A549 treated with dexamethasone at 1 μM for 4 hours (cell line): ENCODE measurements at places on chromosomes 5 and 9. TPM values are rescaled to one million over a fixed set of nuclear protein-coding genes. Genes with fewer than 3 reads are reported as not detected.

Gene FAM81B
- total RNA-seq, result not detected in 5 replicates

Gene C1QTNF2
- total RNA-seq, result 0.08 to 0.16 TPM (median 0.09 TPM) in 5 replicates

Gene NOP16
- 121 to 129 TPM (median 127 TPM) in 5 replicates for total RNA-seq

Gene C9orf40
- total RNA-seq, result 7.8 to 12.4 TPM (median 11.5 TPM) in 5 replicates

Gene INIP
- 18.3 to 22.0 TPM (median 18.7 TPM) in 5 replicates for total RNA-seq

Gene GLRA1
- not detected in 5 replicates for total RNA-seq

Gene CFAP77
- 0.05 to 0.22 TPM (median 0.07 TPM) in 3 of 5 replicates, not detected in the others for total RNA-seq

Gene SLC25A2
- not detected in 5 replicates for total RNA-seq

Gene PCA3
- not detected in 5 replicates for total RNA-seq

Gene SLC34A3
- total RNA-seq, result 0.05 to 0.11 TPM (median 0.06 TPM) in 5 replicates

Gene C9orf50
- total RNA-seq, result 0.08 to 0.18 TPM in 2 of 5 replicates, not detected in the others

Gene GDA
- 0.69 to 1.4 TPM (median 1.0 TPM) in 5 replicates for total RNA-seq
